C1 segment of cervical spinal cord (tissue), 14 donors: ENCODE measurements at places on chromosomes 4 and X.

GRCh38 chrX:39788521-39788920, 309.2 kb downstream of the BCOR start:
- no peak for DNase-seq

DNA sequence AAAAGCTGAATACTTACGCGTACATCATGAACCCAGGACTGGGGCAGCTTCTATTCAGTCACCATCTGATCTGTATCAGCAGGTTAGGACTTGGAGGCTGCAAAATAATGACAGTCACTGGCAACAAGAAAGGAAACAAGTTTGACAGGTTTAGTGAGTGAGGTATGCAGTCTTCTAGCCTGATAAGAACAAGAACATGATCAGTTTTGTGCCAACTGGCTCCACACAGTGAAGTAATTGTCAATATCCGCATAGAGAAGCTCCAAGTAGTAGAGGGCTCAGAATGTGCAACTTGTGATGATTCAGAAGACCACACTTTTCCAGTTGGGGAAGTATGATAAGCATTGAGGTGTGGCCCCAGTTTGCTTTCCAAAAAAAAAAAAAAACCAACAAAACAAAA, at the start of gene TMPRSS11F:
TSS of gene TMPRSS11F (minus strand) at position 77 of the 400 bp plus-strand sequence. CDS start at position 28, 49 bp downstream.
- no peak for DNase-seq

GRCh38 chr4:25437926-25438325, 60.9 kb downstream of the ANAPC4 start:
- no peak for DNase-seq

DNA sequence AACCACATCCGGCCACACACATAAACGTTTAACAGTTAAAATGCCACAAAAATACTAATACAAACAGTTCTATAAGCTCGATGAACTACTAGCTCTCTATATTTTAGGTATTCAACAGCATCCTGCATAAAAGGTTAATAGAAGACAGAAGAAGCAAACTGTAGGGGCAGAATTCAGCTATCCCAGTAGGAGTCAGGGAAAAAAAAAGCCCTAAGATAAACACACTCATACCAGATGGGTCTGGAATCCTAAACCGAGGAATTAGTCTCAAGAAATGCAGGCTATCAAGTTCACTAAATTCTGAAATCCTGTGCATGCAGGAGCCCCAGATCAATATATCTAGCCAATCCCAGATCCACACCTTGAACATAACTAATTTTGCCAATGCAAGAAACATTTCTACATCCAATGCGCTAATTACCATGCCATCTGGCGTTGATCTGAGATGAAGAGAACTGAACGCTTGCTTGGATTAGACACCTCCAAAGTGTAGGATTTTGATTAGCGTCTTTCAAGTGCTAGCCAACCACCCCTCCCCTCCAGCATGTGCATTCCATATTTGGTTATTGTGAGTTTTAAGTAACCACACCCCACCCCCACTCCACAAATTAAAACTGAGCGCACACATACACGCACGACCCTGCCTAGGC, 512.2 kb upstream of the INTU start:
- DNase-seq: no peak

DNA sequence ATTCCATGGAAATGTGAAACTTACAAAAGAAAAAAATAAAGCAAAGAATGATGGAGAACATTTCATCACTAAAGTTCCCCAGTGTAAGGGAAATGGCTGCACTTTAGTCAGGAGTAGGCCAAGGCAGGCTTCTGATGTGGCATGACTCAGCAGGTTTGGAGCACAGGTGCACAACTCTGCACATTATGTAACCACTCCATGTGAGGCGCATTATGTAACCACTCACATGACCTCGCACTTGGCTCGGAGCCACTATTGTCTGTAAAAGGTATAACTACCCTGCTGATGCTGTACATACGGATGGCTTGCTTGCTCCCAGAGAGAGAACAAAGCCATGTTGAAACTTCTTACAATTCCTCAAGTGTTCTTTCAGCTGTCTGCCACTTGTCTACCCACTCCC, 727.6 kb downstream of the TRAM1L1 start:
- no peak for DNase-seq

- DNase-seq: no peak
These were observed 46.3 kb downstream of the SH3KBP1 start for GRCh38 chrX:19840899-19841648.

DNA sequence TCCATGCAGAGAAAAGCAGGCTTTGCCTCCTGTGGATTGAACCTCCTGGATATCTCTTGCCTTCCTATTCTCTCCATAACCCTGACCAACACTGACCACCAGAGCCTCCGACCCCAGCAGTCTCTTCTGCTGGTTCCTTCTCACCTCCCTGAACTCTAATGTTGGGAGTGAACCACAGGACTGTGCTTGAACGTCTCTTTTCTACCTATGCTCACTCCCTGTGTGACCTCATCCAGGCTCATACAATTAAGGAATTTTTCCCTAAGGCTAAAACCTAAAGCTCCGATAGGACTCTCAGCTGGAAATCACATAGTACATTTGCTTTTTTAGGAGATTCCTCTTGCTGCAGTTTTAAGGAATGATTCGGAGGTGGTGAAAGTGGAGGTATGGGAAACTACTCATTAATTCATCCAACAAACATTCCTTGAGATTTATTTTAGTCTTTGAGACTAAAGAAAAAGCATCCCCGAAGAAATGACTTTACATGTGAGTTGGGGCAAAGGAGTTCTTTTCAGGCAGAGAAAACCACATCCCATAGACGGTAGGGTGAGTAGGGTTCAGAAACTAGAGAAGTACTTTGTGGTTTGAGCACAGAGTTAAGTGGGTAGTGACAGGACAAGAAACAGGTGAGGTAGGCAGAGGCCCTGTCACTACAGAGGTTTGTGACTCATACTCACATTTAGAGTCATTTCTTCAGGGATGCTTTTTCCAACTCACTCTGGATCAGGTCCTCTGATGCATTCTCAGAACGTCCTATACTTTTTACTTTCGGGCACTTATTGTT, 30.8 kb downstream of the NDNF start:
- no peak for DNase-seq

DNA sequence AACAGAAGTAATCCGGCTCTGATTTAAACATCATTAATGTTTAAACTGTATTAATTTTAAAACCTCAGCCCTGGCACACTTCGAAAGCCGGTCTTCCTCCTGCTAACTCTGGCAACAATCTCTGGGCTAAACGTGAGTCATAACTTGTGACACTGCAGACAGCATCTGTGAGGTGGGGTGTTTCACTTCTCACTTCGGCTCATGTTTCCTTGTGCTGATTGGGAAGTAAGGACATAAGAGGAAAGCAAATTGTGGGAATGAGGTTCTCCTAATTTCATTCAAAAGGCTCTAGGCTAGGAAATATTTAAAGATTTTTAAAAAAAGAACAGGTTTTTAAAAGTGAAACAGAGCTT, 139.9 kb upstream of the USP9X start:
- DNase-seq: no peak

GRCh38 chr4:109231331-109231730, 71.1 kb downstream of the COL25A1 start:
- no peak for DNase-seq

- DNase-seq: no peak
These were observed 59.7 kb upstream of the BEX4 start for GRCh38 chrX:103155201-103155600.

DNA sequence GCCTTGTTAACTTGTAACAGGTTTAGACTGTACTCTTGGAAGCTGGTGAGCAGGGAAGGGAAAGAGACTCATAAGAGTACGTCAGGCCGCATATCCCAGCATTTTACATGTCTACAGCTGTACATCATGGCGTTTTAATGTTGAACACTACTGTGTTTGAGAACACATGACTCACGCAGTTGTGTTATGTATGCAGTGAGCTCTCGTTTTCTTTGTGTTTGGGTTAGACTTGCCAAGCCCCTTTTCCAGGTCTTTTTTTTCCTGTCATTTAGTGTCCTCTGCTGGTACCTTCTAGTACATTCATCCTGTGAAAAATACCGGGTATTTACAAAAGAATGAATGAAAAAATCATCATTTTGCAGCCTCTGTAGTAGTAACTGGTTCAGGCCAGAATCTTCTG, 35.3 kb downstream of the SMS start:
- DNase-seq: no peak

DNA sequence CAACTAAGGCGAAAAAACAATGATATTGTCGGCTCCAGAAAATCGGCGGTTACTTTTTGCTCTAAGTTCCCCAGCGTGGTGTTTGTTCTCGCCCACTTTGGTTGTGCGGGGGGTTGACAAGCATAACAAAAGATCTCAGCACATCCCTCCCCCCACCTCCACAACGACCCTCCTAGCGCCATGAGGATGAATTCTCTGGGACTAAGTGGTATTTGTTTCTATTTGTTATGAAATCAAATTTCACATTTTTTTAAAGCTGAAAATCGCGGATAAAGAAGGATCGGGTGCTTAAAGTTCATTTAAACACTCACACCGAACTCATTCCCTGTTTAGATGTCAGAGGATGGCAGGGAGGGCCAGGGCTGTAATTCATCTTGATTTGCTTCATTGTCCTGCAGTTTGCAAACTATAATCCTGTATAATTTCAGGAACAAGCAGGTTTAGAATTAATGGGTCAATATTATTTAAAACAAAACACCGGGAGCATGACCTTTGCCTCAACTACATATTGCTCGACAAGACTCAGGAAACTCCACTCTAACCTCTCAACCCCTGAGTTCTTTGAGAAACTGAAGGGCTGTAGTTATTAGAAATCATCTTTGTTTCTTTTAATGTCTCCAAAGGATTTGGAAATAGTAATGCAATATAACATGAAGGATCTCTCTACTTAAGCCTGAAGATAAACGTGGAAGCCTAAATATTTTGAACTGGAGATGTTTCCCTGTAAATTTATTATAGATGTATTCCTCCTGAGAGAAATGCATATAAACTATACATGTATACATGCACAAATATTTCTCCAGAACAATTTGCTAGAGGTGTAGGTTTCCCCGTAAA, 6.4 kb downstream of the PITX2 start:
- no peak for DNase-seq

GRCh38 chr4:91089178-91089577, 962.0 kb downstream of the CCSER1 start:
- DNase-seq: no peak

- DNase-seq: no peak
These were observed 85.2 kb downstream of the FHDC1 start for GRCh38 chr4:153021276-153021675.

DNA sequence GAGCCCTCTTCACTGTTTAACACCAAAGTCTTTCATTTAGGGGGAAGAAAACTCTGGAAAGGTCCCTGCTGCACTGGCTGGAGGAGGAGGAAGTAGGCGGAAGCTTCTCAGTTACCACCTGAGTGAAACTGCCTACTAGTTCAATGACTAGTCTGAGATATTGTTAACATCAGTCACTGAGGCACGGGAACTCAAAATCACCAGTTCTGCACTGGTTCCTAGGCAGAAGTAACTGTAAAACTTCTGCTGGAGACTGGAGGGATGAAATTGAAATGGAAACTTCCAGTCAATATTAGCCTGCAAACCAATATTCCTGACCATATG, 178.3 kb downstream of the SNCA start:
- DNase-seq: no peak

- DNase-seq: no peak
These were observed 42.1 kb downstream of the TRIM61 start for GRCh38 chr4:164935363-164935762.

DNA sequence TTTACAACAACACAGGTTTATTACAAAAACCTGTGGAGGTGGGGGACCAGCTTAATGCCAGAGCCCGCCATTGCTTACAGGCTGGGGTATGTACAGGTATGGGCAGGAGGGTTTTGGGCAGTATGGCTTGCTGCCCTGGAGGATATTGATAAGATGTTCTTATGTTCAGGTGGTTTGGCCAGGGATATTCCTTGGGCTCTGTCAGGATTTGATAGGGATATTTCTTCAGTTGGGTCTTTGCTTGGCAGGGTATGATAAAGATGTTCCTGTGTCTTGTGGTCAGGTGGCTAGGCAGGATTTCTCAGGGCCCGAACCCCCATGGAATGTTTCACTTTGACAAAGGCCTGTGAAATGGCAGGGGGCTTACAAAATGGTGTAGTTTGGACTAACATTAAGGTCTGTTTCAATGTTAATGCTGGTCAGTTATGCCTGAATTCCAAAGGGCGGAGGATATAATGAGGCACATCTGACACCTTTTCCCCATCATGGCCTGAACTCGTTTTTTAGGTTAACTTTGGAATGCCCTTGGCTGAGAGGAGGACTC, 3.1 kb downstream of the MGST2 start:
- no peak for DNase-seq

DNA sequence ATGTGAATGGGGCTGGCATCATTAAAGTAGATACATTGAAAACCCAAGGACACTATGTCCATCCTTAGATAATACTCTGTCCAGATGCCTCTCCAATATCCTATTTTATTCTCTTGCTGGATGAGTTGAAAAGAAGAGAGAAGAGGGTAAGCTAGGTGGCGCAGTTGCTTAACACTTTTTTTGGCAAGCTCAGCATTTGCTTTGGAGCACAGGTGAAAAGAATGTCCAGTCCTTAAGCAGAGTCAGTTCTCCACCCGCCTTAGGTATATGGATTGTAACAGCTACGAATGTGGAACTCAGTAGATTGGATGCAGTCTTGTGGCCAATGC, 208.4 kb downstream of the NWD2 start:
- peak; percentile 57 for DNase-seq

- no peak for DNase-seq
These were observed 294.4 kb downstream of the GPAT3 start for GRCh38 chr4:83830138-83830888.

DNA sequence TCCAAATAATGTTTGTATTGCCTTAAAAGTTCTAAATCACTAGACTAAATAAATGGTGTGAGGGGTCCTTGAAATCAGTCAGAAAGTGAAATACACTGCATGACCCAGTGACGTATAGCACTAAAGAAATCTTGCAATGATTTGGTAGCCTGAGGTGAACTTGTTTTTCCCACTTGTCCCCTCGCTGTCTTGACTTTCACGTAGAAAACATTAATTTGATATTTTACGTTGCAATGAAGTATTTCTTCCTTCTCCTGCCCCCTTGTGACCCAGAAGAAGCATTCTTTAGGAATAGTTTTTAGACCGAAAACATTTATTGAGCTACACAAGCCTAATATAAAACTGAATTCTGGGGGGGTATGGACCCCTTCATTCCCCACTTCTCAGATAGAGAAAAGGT, 3.7 kb downstream of the KLB start:
- DNase-seq: no peak

DNA sequence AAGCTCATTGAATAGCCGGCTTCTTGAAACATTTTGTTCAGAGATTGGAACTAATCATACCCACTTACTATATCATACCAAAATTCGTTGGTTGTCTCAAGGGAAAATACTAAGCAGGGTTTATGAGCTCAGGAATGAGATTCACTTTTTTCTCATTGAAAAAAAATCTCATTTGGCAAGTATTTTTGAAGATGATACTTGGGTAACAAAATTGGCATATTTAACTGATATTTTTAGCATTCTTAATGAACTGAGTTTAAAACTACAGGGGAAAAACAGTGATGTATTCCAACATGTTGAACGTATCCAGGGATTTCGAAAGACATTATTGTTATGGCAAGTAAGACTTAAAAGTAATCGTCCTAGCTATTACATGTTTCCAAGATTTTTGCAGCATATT, 6.4 kb downstream of the FAM200B start:
- DNase-seq: no peak

- no peak for DNase-seq
These were observed 489.1 kb upstream of the INTU start for GRCh38 chr4:127143460-127144195.
